ENCODE measurements at places on chromosomes 11 and 22. TPM values are rescaled to one million over a fixed set of nuclear protein-coding genes. Genes with fewer than 3 reads are reported as not detected.

MMP8 gene
- total RNA-seq: not detected

CENPM gene
- total RNA-seq: 37.5 TPM

CECR2 gene
- 0.08 TPM for total RNA-seq

FIBIN gene
- not detected for total RNA-seq

C11orf21 gene
- total RNA-seq: not detected

FGF19 gene
- 0.03 TPM for total RNA-seq

LGR4 gene
- total RNA-seq: 31.6 TPM

C11orf86 gene
- total RNA-seq: 73.3 TPM

MMP3 gene
- total RNA-seq: 0.41 TPM

RGL4 gene
- total RNA-seq: not detected

APOBEC3B gene
- total RNA-seq: 27.4 TPM

TRIM49D1 gene
- not detected for total RNA-seq

MMP7 gene
- total RNA-seq: 24.6 TPM
